ENCODE measurements at places on chromosomes 12 and 14. TPM values are rescaled to one million over a fixed set of nuclear protein-coding genes. Genes with fewer than 3 reads are reported as not detected.

DNA sequence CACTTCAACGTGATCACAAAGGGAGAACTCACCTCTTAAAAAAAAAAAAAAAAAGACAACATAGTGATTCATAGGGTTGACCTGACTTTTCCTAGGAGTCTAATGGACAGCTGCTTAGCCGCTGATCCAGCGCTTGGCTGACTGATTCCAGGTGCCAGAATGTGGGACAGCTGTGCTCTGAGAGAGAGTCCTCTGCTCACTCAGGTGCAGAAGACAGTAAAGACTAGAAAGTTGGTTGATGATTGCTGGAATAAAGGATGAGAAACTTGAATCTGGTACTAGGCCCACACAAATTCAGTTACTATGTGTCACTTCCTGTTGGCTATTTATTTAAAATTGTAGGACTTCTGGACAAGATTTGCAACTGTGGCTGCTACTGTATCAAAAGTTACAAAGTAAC is 229.4 kb downstream of the CHST11 start:
- peak overlapping the region; percentile 97 for H3K27ac ChIP-seq
- H3K4me3 ChIP-seq = peak overlapping the region; percentile 38
- peaks cover 70% of the 10 kb centered on the region for H3K4me1 ChIP-seq

DNA sequence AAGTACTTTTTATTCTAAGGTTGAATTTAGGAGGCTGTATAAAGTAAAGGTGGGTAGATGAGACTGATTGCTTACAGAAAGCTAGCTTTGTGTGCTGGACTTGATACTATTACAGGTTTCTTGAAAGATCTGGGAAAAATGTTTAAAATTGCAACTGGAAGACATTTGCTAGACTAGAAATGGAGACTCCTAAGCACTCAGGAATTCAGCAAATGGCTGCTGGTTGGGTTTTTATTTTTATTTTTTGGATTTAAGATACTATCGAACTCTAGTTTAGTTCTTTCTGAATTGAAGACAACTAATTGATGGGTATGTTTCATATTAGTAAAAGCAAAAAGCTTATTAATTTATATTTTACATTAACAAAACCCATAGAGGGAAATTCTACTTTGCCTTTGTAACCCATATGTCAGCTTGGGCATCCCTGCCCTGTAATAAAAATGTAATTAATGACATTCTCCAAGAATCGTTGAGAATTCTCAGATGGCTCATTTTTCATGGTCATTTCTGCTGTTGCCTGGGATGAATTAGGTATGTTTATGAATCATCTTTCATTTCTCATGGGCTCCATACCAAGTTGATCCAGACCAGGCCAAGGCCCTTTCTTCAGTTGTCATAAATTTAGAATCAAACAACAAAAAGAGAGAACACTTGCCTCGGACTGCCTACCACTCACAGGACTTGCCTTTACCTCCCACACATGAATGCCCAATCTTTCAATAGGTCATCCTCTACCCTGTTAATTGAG is 102.1 kb downstream of the ERGIC2 start:
- H3K4me1 ChIP-seq = no peaks in the 10 kb centered on the region
- H3K27me3 ChIP-seq = no peaks in the 10 kb centered on the region
- no peak overlapping the region for H3K27ac ChIP-seq
- no peak overlapping the region for H3K4me3 ChIP-seq
- no peak for DNase-seq
- peaks cover 5% of the 10 kb centered on the region for H3K36me3 ChIP-seq

TMEM229B gene
- total RNA-seq = 20.0 TPM

GRCh38 chr12:89907659-89908058 is 199.0 kb upstream of the ATP2B1 start:
- H3K36me3 ChIP-seq = peaks cover 2% of the 10 kb centered on the region

DNA sequence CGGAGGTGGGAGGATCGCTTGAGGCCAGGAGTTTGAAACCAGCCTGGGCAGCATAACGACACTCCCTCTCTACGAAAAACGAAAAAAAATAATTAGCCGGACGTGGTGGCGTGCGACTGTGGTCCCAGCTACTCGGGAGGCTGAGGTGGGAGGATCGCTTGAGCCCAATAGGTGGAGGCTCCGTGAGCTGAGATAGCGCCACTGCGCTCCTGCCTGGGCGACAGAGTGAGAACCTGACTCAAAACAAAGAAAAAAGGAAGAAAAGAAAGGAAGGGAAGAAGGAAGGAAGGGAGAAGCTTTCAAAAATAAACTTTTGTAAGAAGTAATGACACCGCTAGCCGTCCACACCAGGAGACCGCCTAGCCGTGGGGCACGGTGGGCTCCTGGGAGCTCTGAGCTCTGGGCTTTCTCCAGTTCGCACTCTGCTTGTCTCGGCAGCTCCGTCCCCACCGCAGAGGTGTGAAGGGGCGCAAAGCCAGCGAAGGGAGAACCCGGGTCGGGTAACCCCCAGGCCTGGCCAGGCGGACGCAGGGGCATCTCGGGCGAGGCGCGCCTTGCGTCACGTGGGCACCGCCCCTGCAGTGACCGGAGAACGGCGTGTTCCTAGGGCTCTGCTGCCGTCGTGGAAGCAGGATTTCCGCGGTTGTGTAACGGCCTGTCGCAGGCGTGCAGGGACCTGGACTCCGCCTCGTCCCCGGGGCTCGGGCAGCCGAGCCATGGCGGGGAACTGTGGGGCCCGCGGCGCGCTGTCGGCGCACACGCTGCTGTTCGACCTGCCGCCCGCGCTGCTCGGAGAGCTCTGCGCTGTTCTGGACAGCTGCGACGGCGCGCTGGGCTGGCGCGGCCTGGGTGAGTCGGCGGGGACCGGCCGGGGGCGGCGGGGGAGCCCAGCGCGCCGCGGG is at the start of gene IRAK3:
TSS of gene IRAK3 (plus strand) at position 631 of the 902 bp plus-strand sequence. CDS start at position 717, 86 bp downstream.
- H3K27me3 ChIP-seq = peaks cover 51% of the 10 kb centered on the region
- peak within 1 kb of the TSS; percentile 82 for H3K4me3 ChIP-seq
- peaks cover 4% of the 10 kb centered on the region for H3K4me1 ChIP-seq
- no peaks in the 10 kb centered on the region for H3K36me3 ChIP-seq
- peak; percentile 58 for DNase-seq
- H3K27ac ChIP-seq = no peak within 1 kb of the TSS

DNA sequence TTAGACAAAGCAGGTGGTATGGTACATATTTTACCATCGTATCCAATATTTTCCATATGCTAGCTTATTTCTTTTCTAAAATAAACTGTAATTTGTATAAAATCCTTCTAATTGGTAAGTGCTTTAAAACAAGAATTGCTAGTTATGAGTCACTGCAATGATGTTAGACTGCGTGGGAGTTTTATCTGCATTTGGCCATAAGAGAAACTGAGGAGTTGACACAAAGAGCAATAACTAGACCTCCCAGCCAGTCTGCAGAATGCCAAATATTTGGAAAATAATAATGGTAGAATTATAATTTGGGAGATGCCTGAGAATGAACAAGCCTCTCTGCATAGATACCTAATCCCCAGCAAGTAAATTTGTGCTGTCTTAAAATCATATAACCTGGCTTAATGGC is 61.7 kb upstream of the PTPRR start:
- no peak for DNase-seq
- no peaks in the 10 kb centered on the region for H3K27me3 ChIP-seq
- H3K4me1 ChIP-seq = no peaks in the 10 kb centered on the region
- no peaks in the 10 kb centered on the region for H3K36me3 ChIP-seq
- H3K4me3 ChIP-seq = no peak overlapping the region

FGF6 gene
- total RNA-seq = not detected
